IPS DF 19.7 (cell line): ENCODE measurements at places on chromosomes 11 and 22.

DNA sequence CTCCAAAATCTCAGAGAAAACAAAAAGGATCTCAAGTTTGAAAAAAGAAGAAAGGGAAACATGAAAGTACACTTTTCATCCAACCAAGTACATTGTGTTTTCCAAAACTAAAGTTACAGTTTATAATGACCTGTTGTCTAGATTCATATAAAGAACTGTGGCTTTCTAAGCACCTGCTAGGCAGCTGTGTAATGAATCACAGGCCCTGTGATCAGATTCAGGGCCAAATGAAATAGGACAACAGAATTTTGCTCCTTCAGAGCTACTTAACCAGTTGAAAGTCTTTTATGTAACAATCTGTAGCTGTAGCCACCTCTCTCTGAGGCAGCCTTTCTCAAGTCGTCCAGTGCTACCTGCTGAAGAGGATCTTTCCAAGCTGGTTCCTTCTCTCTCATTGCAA, 960.0 kb upstream of the RAG2 start:
- DNase-seq, result no peak

- DNase-seq, result no peak
These were observed 8.4 kb upstream of the MGAT3 start for GRCh38 chr22:39448205-39449054.

DNA sequence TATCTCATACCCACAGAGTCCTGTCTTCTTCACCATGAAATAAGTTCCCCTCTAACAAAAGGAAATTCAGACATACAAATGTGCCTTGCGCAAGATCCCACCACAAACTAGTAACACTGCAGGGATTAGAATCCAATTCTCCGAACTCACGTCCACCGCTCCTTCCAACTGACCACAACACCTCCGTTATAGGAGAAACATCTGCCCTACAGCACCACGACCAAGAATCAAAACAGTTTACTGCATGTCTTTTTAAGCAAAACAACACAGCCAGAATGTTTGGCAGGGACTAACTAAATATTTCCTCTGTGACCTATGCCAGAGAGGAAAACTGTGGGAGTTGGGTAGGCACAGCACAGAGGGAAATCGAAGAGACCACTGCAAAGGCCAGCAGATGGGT, 72.7 kb upstream of the AKIP1 start:
- DNase-seq, result no peak

GRCh38 chr22:29883775-29884097, 762 bp downstream of the MTMR3 start:
- no peak for DNase-seq

GRCh38 chr11:71340086-71340606, 87.8 kb upstream of the SHANK2 start:
- no peak for DNase-seq

DNA sequence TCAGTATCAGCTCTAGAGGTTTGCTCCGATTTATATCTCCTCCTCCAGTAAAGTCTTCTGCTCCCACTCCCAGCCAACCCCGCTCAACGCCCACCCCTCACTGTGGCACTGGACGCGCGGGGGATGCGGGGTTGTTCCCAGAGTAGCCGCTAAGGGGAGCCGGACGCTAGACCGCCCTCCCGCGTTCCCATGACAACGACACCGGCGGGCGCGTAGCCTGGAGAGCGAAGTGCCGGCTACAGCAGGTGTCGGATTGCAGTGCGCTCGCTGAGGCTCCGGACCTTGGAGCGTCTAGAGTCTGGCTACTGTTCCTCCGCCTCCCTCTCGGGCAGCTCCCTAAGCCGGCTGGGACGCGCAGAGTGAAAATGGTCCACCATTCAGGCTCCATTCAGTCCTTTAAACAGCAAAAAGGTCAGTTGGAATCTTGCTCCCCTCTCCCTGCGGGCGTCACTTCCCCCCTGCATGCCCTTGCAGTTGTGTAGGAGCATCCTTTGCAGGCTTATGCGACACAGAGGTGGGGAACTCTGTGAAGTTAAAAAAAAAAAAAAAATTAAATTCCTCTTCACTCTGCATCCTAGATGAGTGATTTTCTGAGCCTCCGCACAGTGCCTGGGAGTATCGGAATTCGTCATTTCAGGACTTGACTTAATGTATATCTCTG, at the start of gene ANO3:
Gene ANO3 (plus strand): TSS at position 220 of the 661 bp plus-strand sequence. CDS start 146 bp downstream, at position 366.
- peak; percentile 87 for DNase-seq

GRCh38 chr11:9765320-9766101, 101.6 kb downstream of the SWAP70 start:
- DNase-seq, result no peak
